ENCODE measurements at places on chromosomes 16 and 17. TPM values are rescaled to one million over a fixed set of nuclear protein-coding genes. Genes with fewer than 3 reads are reported as not detected.

TMEM98 gene
- total RNA-seq, result 2.8 TPM

TBX21 gene
- not detected for total RNA-seq

TBX2 gene
- total RNA-seq, result 1.4 TPM

SLC12A3 gene
- not detected for total RNA-seq

GPR179 gene
- total RNA-seq, result not detected

PRR15L gene
- total RNA-seq, result not detected

YWHAE gene
- 591 TPM for total RNA-seq

CCDC92B gene
- not detected for total RNA-seq

SOX8 gene
- total RNA-seq, result not detected

KRTAP9-2 gene
- not detected for total RNA-seq

DNAH2 gene
- total RNA-seq, result not detected

KRT23 gene
- total RNA-seq, result not detected

KRT17 gene
- total RNA-seq, result 6.7 TPM

DNA sequence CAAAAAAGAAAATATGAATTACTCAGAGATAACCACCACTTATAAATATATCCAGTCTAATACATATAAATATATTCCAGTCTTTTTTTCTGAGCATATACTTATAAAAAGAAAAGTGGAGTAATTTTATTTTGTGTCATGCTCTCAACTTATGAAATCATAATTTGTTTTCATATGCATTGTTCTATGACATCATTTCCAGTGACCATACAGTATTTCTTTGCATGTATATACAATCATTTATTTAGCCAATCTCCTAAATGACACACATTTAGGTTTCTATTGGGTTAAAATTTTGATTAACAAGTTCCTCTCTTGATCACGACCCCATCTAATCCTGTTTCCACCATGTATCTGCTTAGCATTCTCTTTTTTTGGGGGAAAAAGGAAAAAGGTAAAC, 16.4 kb upstream of the NDEL1 start:
- no peak for DNase-seq

DNA sequence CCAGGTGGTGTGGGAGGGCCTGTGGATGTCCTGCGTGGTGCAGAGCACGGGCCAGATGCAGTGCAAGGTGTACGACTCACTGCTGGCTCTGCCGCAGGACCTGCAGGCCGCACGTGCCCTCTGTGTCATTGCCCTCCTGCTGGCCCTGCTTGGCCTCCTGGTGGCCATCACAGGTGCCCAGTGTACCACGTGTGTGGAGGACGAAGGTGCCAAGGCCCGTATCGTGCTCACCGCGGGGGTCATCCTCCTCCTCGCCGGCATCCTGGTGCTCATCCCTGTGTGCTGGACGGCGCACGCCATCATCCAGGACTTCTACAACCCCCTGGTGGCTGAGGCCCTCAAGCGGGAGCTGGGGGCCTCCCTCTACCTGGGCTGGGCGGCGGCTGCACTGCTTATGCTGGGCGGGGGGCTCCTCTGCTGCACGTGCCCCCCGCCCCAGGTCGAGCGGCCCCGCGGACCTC, 798 bp downstream of the CLDN9 start:
- DNase-seq, result peak; percentile 38

DNA sequence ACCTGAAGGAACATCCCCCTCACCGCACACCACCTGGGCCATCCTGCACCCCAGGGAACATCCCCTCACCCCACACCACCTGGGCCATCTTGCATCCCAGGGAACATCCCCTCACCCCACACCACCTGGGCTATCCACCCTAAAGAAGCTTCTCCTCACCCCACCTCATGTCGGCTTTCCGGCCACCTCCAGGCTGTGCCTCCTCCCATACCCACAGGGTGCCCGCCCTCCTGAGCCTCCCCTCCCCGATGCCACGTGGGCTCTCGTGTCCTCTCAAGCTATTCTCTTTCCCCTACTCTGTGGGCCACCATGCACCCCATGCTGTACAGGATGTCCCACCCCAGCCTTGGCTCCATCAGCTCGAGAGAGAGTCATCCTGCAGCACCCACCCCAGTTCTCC, 18.0 kb downstream of the MYLK3 start:
- DNase-seq, result no peak

GRCh38 chr17:75219815-75220214, 14.3 kb downstream of the NUP85 start:
- DNase-seq, result no peak

GRCh38 chr17:49572806-49573420, 2.8 kb upstream of the NXPH3 start:
- DNase-seq, result no peak

DNA sequence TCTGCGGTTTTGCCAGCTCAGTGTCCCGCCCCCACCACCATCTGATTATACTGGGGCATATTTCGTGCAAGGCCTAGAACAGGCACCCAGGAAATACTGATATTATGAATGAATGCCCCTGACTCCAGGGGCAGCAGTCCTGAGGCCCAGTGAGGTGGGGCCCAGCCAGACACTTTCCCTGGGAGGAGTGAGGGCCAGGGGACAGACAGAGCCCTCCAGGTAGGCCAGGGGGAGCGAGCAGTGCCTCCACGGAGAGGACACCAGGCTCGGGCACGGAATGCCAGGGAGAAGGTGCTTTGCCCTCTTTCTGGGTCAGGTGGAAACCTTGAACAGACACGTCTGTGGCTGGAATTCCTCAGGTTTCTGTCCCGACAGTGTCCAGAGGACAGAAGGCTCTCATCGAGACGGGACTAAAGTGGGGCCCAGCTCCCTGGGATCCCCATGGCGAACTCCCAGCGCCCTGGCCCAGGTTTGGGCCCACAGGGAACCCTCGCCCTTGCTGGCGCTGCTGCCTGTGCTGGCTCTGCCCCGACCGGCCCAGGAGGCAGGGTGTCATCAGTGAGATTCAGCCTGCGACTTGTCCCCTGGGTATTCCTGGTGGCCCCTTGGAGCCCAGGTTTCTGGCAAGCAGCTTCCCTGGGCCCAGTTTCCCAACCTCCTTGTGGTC, 4.3 kb downstream of the KATNB1 start:
- no peak for DNase-seq

- DNase-seq, result no peak
These were observed 54.1 kb downstream of the CBFA2T3 start for GRCh38 chr16:88922826-88923410.

- DNase-seq, result no peak
These were observed 121.7 kb downstream of the SLC39A11 start for GRCh38 chr17:72970797-72971196.

DNA sequence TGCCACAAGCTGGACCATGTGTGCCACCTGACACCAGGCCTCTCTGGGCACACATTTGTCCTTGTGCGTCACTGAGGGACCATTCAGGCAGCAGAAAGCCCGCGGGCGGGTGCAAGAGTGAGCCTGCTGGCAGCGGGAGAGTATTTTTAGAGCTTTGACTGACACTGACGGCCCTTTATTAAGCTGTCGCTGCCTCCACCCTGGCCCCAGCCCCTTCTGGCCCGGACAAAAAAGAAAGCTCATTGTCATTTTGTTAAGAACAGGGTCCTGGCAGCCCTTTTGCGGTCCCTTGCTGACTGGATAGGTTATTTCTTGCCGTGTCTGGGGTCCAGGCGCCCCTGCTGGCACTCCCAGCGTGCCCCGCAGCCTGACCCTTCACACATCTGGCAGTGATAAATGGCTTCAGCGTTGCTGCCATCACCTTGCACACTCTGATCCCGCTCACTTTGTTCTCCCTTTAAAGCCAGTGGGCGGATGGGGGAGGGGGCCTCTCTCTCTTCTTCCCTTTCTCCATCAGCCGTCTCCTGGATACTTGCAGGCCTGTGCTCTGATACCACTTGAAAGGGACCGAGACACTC, 78.4 kb upstream of the NKD1 start:
- no peak for DNase-seq

DNA sequence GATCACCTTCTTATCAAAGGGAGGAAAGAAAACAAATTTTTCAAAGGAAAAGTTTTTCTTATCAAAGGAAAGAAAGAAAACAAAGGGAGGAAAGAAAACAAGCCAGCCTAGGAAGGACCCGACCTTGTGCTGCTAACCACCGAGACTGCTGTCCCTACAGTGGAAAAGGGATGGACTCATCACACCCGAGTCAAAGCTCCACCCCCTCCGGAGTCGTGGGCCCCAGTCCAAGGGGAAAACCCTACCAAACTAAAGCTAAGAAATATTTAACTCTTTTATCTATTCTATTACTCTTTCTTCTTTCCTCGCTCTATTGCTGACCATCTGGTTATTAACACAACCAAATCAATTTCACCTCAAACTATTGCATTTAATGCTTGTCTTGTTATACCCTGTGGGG, 6.1 kb upstream of the ENDOV start:
- no peak for DNase-seq

DNA sequence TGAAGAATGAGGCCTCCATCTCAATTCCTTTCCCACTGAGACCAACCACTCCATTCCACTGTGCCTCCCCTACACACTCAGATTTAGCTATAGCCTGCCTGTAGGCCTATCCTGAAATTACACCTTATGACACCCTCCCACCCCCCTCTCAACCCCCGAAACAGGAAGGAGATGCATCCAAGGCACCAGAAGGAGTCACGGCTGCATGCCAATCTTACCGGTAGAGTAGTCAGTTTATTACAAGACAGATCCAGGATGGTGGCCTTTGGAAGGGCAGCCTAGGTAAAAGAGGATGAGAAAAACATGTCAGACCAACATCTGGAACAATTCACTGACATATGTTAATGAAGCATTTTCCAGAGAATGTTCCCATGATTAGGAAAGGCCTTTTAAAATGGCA, 2.6 kb downstream of the LRRC59 start:
- DNase-seq, result no peak

GRCh38 chr16:22088642-22089041, 3.7 kb upstream of the VWA3A start:
- DNase-seq, result no peak

DNA sequence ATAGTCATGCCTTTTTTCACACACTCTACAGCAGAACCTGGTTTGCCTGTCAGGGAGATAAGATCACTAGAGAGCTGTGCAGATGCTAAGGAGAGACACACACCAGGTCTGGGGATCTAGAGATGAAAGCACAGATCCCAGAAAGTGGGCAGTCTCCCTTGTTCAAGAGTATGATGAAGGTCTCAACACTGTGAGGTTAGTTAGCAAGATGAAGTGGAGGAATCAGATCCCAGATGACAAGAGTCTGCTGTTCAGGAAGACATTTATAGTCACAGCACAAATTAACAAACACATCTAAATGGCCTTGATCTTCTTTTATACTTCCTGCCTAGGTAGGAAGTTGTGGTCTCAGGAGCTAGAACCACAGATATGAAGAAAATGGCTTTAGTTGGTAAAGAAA, 23.4 kb upstream of the SKAP1 start:
- no peak for DNase-seq

DNA sequence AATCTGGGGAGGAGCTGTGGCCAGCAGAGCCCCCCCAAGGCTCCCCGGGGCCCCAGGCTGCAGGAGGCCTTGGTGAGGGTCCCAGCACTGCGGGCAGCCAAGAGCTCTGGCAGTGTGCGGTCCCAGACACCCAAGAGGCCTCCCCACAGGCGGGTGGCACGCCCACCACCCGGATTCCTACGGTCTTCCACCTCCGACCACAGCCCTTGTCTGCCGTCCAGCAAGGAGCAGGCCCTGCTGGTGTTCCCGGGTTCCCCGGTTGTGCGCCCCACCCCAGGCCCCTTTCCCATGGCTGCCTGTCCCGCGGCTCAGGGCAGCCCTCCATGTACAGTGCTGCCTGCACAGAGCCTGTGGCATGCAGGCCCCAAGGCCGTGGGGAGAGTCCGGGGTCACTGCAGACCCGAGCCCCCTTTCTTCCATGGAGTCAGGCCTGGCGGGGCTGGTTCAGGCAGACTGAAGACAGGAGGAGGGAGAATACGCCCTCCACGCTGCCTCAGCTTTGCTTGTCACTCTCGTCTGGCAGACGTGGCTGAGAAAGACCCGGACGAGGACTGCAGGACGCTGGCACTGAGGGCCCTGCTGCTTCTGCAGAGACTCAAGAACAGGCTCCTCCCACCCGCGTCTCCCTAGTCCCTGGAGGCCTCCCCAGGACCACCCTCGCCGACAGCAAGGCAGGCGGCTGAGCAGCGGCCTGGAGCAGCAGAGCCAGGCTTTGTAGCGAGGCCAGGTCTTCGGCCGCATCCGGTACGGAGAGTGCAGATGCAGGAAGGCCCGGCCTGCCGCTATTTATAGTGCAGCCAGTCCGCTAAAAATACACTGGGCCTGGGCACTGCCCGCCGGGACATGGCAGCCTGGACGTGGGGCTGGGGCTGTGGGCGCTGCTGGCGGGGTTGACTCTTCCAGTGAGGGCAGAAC, 16.4 kb downstream of the TELO2 start:
- DNase-seq, result no peak

DNA sequence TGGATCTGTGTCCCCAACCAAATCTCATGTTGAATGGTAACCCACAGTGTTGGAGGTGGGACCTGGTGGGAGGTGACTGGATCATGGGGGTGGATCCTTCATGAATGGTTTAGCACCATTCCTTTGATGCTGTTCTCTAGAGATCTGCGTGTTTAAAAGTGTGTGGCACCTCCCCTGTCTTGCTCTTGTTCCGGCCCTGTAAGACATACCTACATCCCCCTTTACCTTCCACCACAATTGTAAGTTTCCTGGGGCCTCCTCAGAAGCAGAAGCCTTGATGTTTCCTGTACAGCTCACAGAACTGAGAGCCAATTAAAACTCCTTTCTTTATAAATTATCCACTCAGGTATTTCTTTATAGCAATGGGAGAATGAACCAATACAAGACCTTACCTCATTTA, 257.7 kb downstream of the XYLT1 start:
- DNase-seq, result no peak

- DNase-seq, result no peak
These were observed 17.2 kb upstream of the SLFN11 start for GRCh38 chr17:35390663-35391062.

DNA sequence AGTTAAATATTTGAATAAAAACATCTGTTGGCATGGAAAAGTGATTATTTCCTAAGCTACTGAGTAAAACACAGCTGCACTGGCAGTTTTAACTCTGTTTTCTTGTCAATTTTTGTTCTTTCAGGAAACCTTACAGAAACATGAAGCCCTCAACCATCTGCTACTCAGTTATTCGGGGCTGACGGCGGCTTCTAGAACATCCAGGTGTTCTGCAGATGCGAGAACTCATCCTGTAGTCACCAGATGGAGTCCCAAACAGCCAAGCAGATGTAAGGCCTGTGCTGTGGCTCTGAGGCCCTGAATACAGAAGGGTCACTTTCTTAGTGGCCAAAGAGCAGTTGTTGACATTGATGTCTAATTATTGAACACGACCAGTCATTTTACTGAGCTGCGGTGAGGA, 15.5 kb downstream of the ARSG start:
- no peak for DNase-seq

DNA sequence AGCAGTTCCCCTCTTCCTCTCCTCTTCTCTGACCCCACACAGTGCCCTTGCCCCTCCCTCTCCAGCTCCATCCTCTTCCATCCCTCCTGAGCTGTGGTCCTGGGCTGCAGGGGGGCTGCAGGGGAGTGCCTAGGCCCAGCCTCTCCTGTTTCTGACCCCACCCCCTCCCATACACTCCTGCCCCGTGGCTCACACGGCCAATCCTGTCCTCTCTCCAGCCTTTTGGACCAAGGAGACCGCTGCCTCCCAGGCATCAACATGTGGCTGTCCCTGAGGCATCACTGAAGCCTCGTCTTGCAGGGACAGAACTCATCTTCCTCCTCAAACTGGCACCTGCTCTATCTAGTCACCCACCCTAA, 6.7 kb downstream of the CLUH start:
- no peak for DNase-seq

Measured in M059J (cell line).